ENCODE measurements at places on chromosomes 12 and 14.

GRCh38 chr12:11973396-11973795 lies 97.3 kb upstream of the BCL2L14 start:
- no peak for DNase-seq

GRCh38 chr14:64928239-64929013 lies 14.1 kb downstream of the GPX2 start:
- no peak for DNase-seq

DNA sequence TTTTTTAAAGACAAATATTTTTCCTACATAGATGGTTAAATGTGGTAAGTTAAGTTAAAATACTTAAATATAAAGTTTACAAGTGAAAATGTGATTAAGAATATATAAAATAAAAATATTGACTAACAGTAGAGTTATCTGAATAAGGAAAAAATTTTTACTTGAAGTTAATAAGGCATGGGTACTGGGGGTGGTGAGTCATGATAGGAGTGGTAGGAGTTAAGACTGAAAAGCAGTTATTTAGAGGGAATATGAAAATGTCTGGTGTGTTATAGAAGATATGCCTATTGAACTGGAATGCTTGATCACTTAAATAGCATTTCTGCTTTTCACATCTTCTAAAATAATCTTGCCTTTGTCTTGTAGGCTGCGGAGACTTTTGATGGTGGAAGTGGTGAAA lies 68.7 kb downstream of the CCDC91 start:
- no peak for DNase-seq

GRCh38 chr14:100469632-100470522 lies 117.3 kb downstream of the BEGAIN start:
- DNase-seq: no peak

- DNase-seq: no peak
Measured at GRCh38 chr12:64894827-64895475, 70.5 kb downstream of the TBC1D30 start.

GRCh38 chr14:23164250-23164649 lies 19.2 kb downstream of the SLC7A8 start:
- DNase-seq: no peak

- DNase-seq: peak; percentile 36
Measured at GRCh38 chr12:68206446-68206845, 19.2 kb downstream of the IL26 start.

DNA sequence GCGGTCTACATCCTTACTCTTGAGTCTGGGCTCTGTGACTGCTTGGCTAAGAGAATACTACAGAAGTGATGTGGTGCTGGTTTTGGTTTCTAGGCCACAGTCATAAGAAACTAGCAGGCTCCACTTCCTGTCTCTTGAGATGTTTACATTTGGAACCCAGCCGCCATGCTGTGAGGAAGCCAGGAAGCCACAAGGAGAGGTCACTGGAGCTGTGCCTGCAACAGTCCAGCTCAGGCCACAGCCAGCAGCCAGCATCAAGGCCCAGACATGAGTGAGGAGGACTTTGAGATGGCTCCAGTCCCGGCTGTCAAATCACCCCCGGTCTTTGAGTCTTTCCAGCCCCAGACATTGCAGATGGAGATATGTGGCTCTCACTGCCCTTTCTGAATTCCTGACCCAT lies 12.9 kb upstream of the FAM181A start:
- DNase-seq: no peak

DNA sequence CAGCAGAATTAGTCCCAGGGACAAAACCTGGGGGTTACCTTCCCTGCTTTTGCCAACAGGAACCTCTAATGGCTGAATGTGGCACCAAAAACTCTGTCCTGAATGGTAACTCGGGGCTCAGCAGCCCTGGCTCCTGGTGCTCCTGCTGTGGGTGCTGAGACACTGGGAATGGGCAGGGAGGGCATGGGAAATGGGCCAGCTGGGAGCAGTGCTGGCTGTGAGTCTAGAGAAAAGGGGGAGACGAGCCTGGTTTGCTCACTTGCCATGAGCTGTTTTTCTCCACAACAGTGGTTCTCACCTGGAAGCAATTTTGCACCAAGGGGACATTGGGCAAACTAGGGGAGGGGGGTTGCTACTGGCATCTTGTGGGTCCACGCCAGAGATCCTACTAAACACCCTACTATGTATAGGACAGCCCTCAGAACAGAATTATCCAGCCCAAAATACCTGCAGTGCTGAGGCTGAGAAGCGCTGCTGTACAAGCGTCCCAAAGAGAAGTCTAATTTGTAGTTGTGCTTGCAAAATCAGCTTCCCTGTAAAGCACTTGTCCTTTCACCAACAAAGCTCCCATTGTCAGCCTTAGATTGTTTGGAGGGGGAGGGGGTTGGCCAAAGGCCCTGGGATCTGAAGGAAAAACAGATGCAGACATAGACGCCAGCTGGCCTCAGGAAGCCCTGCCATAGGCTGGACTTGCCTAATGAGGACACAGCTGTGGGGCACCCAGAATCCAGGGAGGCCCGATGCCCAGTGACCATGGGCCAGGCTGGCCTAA lies 3.6 kb downstream of the LRRC74A start:
- DNase-seq: no peak

GRCh38 chr12:119071638-119072231 lies 90.4 kb downstream of the SRRM4 start:
- no peak for DNase-seq
